ENCODE measurements at places on chromosomes 5 and 9.

GRCh38 chr9:4973902-4974301, 11.2 kb upstream of the JAK2 start:
- DNase-seq, result no peak

GRCh38 chr5:133229931-133230664, 178.3 kb downstream of the HSPA4 start:
- DNase-seq, result no peak

DNA sequence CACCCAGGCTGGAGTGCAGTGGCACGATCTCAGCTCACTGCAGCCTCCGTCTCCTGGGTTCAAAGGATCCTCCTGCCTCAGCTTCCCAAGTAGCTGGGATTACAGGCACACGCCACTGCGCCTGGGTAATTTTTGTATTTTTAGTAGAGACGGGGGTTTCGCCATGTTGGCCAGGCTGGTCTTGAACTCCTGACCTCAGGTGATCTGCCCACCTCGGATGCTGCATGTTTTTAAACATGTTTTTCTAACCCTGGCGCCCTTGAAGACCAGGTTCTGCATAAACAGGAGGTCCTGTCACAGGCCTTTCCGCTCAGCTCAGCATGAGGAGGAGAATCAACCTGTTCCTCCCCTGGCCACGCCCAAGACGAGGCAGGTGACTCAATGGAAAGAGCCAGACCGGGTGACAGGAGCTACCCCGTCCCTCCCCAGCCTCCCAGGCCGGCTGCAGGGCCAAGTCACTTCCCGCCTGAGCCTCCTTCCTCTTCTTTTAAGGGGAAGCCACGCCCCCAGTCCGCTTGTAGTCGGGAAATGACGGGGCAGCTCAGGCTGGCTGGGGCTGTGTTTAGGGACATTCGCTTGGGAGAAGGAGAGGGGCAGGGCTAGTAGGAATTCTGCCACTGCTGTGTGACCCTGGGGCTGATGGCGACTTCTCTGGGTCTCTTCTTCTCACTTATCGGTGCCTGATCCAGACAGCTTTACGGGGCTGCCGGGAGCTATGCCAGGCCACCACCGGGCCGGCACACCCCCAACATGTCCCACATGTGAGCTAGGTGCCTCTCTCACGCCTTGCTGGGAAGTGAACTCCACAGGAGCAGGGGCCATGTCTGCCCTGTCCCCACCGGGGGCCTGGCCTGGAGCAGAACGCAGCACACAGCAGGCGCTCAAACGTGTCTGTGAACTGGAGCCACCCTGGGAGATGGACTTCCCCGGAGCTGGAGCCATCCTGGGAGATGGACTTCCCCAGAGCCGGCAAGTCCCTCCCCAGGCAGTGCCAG, 6.1 kb downstream of the NOTCH1 start:
- DNase-seq, result peak; percentile 94

GRCh38 chr5:139788294-139788910, 7.2 kb upstream of the PSD2 start:
- no peak for DNase-seq

DNA sequence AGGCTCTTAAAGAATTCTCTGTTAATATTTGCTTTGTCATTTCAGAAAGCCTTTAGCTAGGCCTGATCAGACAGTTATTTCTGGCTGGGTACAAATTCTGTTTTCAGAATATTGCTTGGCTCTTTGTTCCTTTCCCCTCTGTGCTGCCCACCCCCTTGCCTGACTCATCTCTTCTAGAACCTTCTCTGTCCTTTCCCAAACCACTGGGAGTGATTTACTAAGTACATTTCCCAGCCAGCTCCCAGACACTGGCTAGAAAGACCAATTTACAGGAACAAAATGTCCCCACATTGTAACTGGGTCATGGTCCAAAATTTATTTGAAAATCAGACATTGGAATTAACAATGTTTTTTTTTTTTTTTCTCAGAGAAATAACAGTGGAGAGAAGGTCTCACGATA, 133.1 kb upstream of the MAP1B start:
- no peak for DNase-seq

GRCh38 chr5:6772886-6773285, 59.7 kb downstream of the TENT4A start:
- no peak for DNase-seq

GRCh38 chr9:61670616-61671015, 480.8 kb downstream of the SPATA31A7 start:
- DNase-seq, result no peak

DNA sequence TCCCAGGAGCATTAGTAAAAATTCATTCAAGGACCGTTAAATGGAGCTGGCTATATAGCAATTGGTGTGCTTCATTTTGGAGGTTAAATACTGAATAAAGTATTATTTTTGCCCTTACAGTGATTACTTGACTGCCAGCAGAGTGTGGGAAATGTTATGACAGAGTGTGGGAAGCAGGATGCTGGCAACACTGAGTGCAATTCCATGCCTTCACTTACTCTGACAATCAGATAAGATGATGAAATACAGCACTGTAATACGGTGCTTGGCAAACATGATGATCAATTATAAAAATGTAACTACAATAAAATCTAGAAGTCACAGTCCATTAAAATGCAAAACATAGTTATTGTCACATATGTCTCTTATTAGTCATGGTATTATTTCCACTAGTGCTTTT, 651.3 kb downstream of the PTPRD start:
- DNase-seq, result no peak

- no peak for DNase-seq
Measured at GRCh38 chr5:83475391-83475863, 3.9 kb downstream of the VCAN start.

- DNase-seq, result no peak
Measured at GRCh38 chr9:36923025-36923625, 110.9 kb downstream of the PAX5 start.

DNA sequence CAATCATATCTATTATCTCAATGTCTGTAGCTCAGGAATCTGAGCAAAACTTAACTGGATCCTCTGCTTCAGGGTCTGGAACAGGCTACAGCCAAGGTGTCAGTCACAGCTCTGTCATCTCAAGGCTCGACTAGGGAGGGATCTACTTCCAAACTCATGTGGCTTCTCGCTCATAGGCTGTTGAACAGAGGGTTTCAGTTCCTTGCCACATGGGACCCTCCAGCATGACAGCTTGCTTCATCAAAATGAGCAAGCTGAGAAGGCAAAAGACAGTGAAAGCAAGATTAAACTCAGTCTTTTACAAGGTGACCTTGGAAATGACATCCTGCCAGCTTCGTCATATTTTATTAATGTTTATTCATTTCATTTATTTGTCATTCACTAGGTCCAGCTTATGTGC, 111.7 kb downstream of the GADD45G start:
- DNase-seq, result no peak
